ENCODE measurements at places on chromosomes 3 and 15.

- peak; percentile 32 for DNase-seq
Measured at GRCh38 chr3:69250014-69250413, 127.6 kb upstream of the LMOD3 start.

DNA sequence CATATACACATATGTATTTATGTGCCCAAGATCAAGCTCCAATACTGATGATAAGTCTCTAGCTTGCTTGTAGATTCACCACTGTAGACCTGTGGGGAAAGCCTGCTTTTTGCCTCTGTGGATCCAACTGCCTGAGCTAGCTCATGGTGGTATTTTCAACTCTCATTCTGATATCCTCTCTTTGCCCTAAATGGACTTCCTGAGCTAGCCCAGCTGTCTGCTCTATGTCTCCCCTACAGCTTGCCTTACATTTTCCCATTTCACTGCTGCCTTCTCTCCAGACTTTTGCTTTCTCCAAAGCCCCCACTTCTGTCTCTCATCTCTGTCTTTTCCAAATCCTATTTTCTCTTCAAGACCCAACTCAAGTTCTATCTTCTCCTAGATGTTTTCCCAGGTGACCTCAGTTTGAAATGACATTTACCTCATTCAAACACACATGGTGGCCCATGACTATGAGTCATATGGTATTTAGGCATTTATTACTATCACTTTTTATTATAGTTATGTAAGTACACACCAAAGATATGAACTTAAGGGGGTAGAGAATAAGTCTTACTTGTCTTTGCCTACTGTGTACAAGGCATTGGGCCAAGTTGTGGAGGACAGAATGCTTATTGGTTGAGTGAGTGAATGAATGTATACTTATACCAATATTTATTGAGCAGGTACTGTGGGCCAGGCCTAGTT, 191.7 kb downstream of the NR1D2 start:
- DNase-seq, result no peak

GRCh38 chr3:15361494-15362214, 29.3 kb upstream of the SH3BP5 start:
- peak; percentile 20 for DNase-seq

DNA sequence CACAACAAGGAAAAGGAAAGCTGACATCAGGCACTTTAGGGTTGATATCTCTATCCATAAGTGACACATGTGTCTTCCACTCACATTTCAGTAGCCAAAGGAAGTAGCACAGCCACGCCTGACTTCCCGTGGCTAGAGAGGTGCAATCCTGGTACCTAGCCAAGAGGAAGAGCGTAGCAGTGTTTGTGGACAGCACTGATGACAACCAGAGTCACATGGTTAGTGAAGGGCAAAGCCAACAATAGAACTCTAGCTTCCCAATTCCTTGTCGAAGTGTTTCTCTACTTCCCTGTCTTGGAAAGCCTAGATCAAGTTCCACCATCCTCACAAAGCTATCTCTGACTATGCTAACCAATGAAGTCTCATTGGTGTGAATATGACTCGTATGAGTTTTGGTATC, 189.2 kb downstream of the RSL24D1 start:
- no peak for DNase-seq

- DNase-seq, result no peak
Measured at GRCh38 chr3:38698760-38699159, 49.3 kb upstream of the SCN5A start.

- no peak for DNase-seq
Measured at GRCh38 chr3:69560116-69560515, 174.2 kb upstream of the FRMD4B start.

GRCh38 chr3:72665701-72666446, 182.4 kb downstream of the SHQ1 start:
- DNase-seq, result peak; percentile 15

DNA sequence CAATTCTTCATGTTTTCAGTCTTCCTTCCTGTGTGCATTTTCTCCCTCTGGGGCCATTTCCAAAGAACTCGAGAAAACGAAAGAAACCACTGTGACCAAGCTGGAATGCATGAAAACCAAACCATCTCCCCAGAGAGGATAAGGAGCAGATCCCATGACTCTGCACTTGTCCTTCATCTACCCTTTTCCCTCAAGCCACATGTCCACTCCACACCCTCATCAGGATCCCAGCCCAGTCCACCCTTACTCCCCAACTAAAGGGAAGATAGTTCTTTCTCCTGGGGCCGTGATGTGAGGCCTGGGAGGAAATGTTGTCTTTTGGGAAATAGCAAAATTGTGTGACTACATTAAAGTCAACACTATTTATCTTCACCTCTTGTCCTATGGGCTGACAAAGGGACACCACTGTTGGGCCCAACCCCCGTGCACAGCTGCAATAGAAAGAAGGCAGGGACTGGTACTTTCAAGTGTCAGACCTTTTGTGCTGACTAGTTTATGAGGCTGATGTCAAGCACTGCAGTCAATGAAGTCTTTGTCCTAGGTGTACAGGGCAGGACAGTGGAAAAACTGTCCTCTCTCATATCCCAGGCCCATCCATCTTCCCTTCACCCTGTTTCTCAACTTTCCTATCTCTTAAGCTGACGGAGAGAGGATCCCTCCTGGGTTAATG, 487.1 kb upstream of the NR2F2 start:
- DNase-seq, result no peak

DNA sequence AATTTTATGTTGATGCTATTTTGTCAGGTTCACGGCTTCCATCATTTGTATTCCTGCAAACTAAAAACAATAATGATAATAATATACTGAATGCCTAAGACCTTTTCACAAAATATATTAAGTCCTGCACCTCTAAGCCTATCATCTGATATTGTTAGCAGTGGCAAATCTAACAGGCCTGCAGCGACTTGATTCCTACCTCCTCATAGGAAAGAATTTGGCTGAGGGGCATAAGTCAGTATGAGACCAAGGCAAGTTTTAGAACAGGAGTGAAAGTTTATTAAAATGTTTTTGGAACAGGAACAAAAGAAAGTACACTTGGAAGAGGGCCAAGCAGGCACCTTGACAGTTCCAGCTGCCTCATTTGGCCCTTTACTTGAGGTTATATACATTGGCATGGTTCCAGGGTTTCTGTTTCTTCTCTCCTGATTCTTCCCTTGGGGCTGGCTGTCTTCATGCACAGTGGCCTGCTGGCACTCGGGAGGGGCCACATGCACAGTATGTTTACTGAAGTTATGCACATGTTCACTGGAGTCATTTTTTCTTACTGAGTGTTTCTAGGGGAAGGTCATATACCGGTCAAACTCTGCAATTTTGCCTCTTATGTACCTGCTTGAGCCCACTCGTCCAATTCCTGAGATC, 418.1 kb downstream of the EPHA6 start:
- DNase-seq, result no peak

DNA sequence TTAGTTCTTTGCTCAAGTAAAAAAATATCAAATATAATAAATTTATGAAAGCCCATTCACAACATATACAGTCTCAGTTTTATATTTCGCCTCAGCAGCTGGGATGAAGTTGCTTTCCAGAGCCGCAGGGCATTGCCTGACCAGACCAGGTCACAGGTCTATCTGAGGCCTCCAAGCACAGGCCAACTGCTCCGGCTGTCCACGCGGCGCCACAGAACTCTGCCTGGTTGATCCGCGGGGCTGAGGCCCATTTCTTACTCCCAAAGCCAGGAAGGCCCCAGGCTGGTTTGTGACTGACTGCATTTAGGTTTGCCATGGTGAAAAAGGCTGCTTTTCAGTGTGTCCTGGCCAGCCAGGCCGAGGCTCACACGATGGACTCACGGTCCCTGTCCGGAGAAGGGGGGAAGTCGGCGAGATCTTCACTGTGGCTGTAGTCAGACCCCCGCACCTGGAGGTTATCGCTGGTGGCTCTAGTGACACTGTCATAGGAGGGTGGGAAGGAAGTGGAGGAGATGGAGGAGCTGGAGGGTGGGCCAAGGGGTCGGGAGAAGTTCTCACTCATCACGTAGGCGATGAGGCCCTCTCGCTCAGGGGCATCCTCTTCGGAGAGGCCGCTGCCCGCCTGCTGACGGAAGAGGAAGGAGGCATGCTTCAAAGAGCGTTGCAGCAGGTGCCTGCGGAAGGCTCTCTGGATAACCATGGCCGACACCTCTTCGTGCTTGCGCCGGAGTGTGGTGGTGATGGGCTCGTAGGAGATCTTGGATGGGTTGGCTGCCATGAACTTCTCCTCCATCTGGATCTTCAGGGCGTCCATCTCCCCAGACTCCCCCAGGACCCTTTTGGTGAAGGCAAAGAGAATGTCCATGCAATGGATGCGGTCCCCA, 54.1 kb downstream of the EXOG start:
- DNase-seq, result no peak

GRCh38 chr3:146050691-146051090, 110.3 kb downstream of the PLOD2 start:
- DNase-seq, result no peak

GRCh38 chr3:186070550-186070949, 38.3 kb downstream of the ETV5 start:
- no peak for DNase-seq

- DNase-seq, result no peak
Measured at GRCh38 chr3:87269723-87270122, 6.7 kb downstream of the POU1F1 start.

- no peak for DNase-seq
Measured at GRCh38 chr3:185439745-185440466, 58.9 kb downstream of the TMEM41A start.

DNA sequence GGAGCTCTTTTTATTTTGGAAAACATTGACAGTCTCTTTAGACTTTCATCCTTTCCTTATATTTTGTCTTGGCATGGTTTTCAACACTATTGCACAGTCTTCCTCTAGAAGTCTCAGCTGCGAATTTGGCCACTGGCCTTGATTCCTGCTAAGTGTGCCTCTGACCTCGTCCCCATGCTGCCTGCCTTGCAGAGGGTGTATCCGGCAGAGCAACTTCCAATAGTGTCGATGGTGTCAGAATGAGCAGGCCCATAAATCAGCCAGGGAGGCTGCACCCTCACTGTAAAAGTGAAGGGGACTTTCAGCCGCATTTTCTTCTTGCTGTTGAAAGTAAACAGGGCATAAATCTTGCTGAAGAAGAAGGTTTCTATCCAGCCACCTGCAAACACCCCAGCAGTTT, 336.7 kb upstream of the TRIM42 start:
- DNase-seq, result no peak

Data from stimulated activated CD4-positive, alpha-beta T cell treated with anti-CD3 and anti-CD28 coated beads, TNF-alpha, amount 100 ng/mL, for 1 hour (primary cell).